ENCODE measurements at places on chromosomes 2 and 18. TPM values are rescaled to one million over a fixed set of nuclear protein-coding genes. Genes with fewer than 3 reads are reported as not detected.

Gene COLEC12
- 15.9 TPM for total RNA-seq

Gene NLRC4
- 3.7 TPM for total RNA-seq

Gene C2orf66
- 0.30 TPM for total RNA-seq

DNA sequence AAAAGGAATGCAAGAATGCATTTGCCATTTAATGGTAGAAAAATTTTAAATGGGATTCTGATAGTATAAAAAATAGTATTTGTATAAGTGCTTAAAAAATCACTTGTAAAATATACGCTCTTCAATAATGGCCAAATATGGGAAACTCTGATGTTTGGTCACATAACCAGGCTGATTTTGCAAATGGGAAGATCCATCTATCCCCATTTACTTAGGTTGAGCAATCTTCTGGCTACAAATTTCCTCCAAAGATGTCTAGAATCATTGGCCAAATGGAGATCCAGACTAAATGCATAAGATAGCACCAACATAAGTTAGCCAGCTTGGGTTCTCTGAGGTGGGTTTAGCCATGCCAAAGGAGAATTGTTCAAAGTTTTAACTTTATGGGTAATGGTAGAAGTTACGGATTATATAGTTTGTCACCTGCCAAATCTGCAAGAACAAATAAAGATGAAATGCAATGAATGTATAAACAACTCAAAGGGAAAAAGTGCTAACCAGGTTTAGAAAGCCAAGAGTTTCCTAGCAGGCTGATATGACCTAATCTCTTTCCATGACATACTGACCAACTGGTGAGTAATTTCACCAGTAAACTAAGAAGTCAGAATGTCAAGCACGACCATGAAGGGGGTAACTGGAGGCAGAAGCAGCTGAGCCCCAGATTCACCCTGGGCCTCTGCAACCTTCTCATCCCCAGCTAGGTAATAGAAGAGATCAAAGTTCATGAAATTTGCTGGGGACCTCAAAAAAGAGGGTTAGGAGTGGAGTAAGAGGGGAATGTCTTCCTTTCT is 10.0 kb downstream of the RHOB start:
- DNase-seq: no peak

DNA sequence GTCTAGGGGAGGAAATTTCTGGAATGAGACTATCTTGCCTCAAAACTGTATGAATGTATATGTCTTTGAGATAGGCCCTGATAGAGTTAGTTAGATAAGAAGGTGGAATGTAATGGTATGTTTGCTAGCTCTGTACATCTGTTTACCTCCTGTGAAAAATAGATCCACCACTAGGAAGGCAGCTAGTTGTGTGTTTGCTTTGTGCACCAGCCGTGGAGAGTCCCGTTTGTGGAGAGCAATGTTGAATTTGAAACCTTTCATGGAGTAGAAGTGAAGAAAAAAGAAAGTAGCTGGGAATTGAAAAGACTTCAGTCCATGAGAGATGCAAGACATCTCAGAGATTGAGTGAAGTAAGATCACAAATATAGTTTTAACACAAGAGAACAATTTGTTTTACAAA is 25.4 kb downstream of the ASXL3 start:
- DNase-seq: no peak

- no peak for DNase-seq
Measured at GRCh38 chr2:120738786-120739437, 3.2 kb downstream of the GLI2 start.

Measured in aorta (tissue), 5 donors.